Activated CD4-positive, alpha-beta T cell treated with anti-CD3 and anti-CD28 coated beads for 4 hours (primary cell): ENCODE measurements at places on chromosomes 4 and X.
A peak's percentile ranks its signal among the peaks of the same experiment; 100 is the strongest.

GRCh38 chr4:114229706-114230105 lies 250.3 kb upstream of the ARSJ start:
- DNase-seq = no peak

DNA sequence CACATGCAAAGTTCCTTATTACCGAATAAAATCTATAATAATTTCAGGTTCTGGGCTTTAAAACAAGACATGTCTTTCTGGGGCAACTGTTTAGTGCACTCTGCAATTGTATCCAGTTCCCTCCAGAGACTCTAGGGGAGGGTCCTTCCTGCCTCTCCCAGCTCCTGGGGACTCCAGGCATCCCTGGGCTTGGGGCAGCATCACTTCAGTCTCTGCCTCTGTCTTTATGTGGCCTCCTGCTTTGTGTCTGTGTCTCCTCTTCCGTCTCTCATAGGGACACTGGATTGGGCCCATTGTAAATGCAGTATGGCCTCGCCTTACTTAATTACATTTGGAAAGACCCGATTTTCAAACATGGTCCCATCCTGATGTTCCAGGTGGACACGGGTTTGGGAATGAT lies 10.9 kb upstream of the ASMTL start:
- no peak for DNase-seq

DNA sequence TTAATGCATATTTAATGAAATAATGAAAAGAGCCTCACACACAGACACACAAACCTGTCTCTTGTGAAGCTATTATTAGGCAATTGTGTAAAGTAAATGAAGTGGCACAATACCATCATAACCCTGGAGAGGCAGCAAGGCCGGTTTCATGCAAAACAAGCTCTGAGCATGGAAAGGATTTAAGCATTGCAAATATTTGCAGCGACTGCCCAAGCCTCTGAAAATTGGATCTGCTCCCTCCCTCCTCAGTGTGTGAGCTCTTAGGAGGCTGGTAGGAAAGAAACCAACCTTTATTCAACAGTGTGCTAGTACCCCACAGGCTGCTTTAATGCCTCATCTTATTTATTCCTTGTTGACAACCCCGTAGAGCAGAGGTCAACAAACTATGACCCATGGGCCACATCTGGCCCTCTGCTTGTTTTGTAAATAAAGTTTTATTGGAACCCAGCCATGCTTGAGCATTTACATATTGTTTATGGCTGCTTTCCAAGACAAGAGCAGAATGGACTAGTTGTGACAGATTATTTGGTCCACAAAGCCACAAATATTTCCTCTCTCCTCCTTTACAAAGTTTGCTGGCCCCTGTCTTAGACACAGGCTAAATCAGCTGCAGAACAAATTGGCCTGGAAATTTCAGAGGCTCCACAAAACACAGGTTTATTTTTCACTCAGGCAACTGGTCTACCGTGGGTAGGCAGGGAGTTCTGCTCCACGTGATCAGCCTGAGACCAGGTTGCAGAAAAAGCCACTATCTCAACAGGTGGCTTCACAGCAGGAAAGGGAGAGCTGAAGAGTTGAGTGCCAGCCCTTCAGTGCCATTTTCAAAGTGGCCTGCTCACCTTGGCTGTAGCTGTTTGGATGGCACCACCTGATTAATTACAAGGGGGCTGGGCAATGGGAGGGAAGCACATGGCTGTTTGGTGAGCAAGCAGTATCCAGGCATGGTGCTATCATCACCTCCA lies 16.8 kb downstream of the RS1 start:
- no peak for DNase-seq

GRCh38 chr4:116122124-116122523 lies 963.3 kb downstream of the TRAM1L1 start:
- no peak for DNase-seq

GRCh38 chr4:46016306-46016705 lies 107.5 kb downstream of the GABRG1 start:
- no peak for DNase-seq

DNA sequence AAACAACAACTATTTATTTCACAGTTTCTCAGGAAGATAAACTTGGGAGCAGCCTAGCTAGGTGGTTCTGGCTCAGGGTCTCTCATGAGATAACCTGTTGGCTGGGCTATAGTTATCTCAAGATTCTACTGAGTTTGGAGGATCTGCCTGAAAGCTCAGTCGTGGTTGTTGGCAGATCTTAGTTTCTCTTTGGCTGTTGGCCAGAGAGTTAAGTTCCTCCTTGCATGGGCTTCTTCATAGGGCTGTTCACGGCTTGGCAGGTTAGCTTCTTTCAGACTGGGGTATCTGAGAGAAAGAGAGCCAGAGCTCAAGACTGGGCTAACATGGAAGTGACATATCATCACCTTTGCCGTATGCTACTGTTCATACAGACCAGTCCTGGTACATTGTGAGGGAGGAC lies 28.7 kb downstream of the SEC24B start:
- DNase-seq = no peak

- DNase-seq = peak; percentile 83
Observed at GRCh38 chr4:36244257-36245082, at the start of gene ARAP2. Gene ARAP2 (minus strand): TSS chr4:36244514. CDS start chr4:36229486, 15,028 bp downstream.

DNA sequence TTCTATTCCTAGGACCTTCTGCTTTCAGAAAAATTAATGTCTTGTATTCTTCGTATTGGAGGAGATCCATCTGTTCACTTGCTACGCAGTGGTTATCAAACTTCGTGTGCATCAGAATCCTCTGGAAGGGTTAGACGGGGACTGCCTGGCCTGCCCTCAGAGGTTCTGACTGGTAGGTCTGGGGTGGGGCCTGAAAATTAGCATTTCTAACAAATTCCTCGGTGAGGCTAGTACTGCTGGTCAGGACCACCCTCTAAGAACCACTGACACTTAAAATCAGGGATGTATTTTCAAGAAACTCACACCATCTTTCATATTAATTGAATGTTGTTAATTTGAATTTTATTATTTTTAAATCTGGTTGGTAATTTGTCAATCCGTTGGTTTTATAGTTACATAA lies 63.0 kb downstream of the MAPK10 start:
- no peak for DNase-seq

GRCh38 chr4:165360985-165361670 lies 17.7 kb upstream of the CPE start:
- DNase-seq = no peak

DNA sequence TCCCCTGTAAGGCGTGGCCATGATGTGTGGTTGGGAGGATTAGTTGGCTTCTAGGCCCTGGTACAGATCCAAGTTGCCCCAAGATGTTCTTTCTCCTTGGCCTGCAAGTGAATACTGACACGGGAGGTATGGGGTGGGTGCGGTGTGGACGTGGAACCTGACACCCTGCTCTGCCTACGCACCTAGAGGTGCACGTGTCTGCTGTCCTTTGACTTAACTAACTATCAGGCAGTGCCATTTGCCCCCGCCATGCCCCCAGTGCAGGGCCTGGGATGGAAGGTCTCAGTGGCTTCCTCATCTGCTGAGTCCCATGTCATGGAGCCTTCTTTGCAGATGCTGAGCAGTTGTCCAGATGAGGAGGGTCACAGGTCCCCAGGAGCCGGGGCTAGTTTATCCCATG lies 90.8 kb downstream of the PSAPL1 start:
- no peak for DNase-seq

DNA sequence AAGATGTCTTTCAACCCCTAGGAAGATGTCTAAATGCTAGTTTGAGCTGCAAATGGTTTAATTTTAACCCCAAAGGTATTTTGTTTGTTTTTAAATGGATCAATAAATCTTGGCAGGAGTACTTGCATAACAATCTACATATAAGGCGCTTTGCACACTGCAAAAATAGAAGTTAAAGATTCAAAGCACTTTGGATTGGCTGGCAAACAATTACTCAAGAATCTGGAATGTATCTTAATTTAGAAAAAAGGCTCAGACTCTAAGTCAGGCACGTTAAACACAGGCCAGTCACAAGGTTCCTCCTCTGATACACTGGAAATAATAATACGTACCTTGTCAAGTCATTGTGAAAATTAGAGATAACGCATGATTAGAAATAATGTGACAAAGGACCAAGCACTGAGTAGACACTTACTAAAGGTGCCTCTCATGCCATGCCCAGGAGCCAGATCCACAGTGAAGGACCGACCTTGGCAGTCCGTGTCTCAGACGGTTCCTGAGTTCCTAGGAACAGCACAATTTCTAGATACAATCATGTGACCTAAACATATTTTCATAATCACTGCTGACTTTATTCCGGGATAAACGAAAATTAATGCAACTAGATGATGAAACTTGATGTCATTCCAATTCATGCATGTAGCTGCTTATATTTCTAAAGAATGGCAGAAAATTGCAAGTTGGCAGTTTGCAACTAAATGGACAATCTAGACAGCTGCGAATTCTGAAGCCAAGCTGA lies 49.6 kb downstream of the PROM1 start:
- no peak for DNase-seq

DNA sequence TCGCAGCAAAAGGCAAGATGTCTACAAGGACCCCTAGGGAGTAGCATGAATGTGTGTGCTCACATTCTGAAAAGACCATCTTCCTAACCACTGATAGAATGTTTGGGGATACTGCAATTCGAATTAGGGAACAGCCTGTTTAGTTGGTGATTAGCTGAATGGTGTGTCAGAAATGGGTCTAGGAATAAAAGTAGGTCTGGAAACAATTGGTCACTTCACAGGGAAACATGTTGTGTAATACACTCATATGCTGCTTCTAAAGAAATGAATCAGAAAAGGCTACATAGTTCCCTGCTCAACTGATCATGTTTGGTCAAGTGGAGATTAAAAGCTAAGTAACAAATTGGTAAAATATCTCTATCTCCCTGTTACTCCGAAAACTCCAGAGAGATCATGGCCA lies 2362.4 kb upstream of the TENM3 start:
- no peak for DNase-seq

- no peak for DNase-seq
Observed at GRCh38 chr4:38366997-38367396, 297.0 kb upstream of the KLF3 start.

DNA sequence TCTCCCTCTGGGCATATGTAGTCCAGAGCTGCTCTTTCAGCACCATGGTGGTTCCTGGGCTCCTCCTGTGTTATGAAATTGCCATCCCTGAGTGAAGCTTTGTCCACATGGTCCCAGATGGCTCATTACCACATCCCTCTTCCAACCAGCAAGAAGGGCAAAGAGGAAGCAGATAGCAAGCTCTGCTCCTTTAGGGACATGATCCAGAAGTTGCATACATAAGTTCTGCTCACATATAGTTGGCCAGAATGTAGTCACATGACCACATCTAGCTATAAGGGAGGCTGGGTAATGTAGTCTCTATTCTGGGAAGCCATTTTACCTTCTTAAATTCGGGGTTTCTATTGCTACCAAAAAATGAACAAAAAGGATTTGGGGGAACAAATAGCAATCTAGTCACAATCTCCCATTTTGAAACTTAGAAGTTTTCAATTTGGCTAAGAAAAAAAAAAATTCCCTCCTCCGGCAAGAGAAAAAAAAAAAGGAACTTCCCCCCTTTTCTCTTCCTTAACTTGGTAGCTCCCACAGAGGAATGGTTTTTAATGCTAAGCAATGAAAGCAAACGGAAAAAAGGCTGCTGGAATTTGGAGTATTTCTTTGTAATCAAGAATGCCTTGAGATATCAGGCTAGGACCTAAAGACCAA lies 88.2 kb upstream of the USP9X start:
- DNase-seq = no peak
